ENCODE measurements at places on chromosomes 2 and 18. TPM values are rescaled to one million over a fixed set of nuclear protein-coding genes. Genes with fewer than 3 reads are reported as not detected.

The NYAP2 gene
- total RNA-seq, result under 0.01 TPM

The LTBP1 gene
- 23.4 TPM for total RNA-seq

The EFR3B gene
- not detected for total RNA-seq

The AGBL5 gene
- total RNA-seq, result 13.6 TPM

The GCKR gene
- not detected for total RNA-seq

The IGFBP5 gene
- total RNA-seq, result 3.4 TPM

The TMEM178A gene
- 0.43 TPM for total RNA-seq

The KRCC1 gene
- 14.3 TPM for total RNA-seq

The IL36B gene
- not detected for total RNA-seq

The PAIP2B gene
- total RNA-seq, result 2.2 TPM

The DSG1 gene
- 0.72 TPM for total RNA-seq

The GKN1 gene
- not detected for total RNA-seq

The MYOM1 gene
- 0.96 TPM for total RNA-seq

The CYP27C1 gene
- total RNA-seq, result 0.43 TPM

The FLACC1 gene
- not detected for total RNA-seq

The SLC19A3 gene
- not detected for total RNA-seq

The SPRED2 gene
- total RNA-seq, result 5.3 TPM

The LONRF2 gene
- total RNA-seq, result under 0.01 TPM

The IL1R1 gene
- 4.8 TPM for total RNA-seq

The CCL20 gene
- 158 TPM for total RNA-seq

The VRK2 gene
- 58.6 TPM for total RNA-seq

The CPO gene
- total RNA-seq, result not detected

The TSPYL6 gene
- total RNA-seq, result not detected

The FAM237A gene
- not detected for total RNA-seq

The TNS1 gene
- 12.0 TPM for total RNA-seq

The AAK1 gene
- 16.6 TPM for total RNA-seq

The RTTN gene
- total RNA-seq, result 29.6 TPM

The PCARE gene
- total RNA-seq, result not detected

The SEMA4C gene
- 17.8 TPM for total RNA-seq

The REG3A gene
- not detected for total RNA-seq

The RNF181 gene
- total RNA-seq, result 249 TPM

The NPAS2 gene
- total RNA-seq, result 31.8 TPM

The CARF gene
- 4.7 TPM for total RNA-seq

The ECEL1 gene
- not detected for total RNA-seq

The MOGAT1 gene
- not detected for total RNA-seq

The OSR1 gene
- total RNA-seq, result 1.7 TPM

The NGEF gene
- total RNA-seq, result 0.96 TPM

The BCL2 gene
- total RNA-seq, result 2.6 TPM

The TMEM163 gene
- 0.72 TPM for total RNA-seq

The GALNT14 gene
- total RNA-seq, result 12.8 TPM

The CYRIA gene
- 4.3 TPM for total RNA-seq

The LINC00305 gene
- not detected for total RNA-seq

The PTH2R gene
- total RNA-seq, result 0.48 TPM

The MFF gene
- total RNA-seq, result 80.6 TPM

The EML6 gene
- 0.48 TPM for total RNA-seq

The KCTD18 gene
- 20.7 TPM for total RNA-seq

Data from tracheal epithelial cell (primary cell).